ENCODE measurements at places on chromosomes 13 and 19.

GRCh38 chr13:109166804-109167203 is 537.4 kb downstream of the MYO16 start:
- DNase-seq, result no peak

DNA sequence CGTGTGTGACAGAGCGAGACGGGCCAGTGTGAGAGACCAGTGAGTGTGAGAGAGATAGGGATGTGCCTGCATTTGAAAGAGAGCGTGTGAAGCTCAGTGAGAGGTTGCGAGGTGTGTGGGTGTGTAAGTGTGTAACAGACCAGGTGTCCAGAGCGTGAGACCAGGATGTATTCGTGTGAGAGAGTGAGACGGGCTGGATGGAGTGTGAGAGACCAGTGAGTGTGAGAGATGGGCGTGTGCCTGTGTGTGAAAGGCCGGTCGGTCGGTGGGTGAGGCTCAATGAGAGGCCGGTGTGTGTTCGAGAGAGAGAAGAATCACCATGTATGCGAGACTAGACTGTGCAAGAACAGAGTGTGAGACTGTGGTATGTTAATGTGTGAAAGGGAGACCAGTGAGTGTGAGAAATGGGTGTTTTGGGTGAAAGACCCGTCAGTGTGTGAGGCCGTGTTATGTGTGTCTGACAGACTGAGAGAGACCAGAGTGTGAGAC is 679 bp downstream of the ZNF471 start:
- peak; percentile 1 for DNase-seq

GRCh38 chr13:75345193-75345592 is 136.8 kb downstream of the TBC1D4 start:
- DNase-seq, result no peak

DNA sequence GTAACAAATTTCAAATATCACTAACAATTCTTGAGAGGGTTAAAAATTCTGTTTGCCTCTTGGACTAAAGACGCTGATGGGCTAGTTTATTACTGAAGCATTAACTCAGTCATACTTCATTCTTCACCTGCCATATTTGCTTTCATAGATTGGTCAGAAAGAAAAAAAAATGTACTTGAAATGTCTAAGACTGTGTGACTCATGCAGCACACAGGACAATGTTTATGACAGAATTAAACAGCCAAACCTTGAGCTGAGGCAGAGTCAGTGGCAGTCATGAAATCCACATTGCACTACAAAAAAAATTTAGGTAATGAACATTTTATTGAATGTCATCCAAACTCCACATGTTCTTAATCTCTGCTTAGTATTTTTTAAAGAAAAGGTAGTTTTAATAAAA is 135.6 kb downstream of the PRR20E start:
- no peak for DNase-seq

DNA sequence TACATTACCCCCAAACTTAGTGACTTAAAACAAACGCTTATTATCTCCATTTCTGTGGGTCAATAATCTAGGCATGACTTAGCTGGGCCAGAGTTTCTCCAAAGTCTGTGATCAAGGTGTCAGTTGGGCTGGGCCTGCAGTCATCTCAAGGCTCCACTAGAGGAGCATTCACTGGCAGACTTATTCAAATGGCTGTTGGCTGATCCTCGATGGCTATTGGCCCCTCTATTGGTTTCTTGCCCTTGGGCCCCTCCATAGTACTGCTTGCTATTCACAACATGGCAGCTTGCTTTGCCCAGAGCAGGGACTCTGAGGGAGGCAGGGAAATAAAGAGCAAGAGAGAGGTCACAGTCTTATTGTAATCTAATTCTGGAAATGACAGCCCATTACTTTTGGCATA is 57.6 kb downstream of the RCBTB2 start:
- no peak for DNase-seq

- no peak for DNase-seq
Measured at GRCh38 chr13:40653527-40654318, 12.7 kb downstream of the FOXO1 start.

- no peak for DNase-seq
Measured at GRCh38 chr19:362154-362553, 17.6 kb upstream of the MIER2 start.

GRCh38 chr13:24128112-24128511 is 32.4 kb upstream of the SPATA13 start:
- DNase-seq, result no peak

DNA sequence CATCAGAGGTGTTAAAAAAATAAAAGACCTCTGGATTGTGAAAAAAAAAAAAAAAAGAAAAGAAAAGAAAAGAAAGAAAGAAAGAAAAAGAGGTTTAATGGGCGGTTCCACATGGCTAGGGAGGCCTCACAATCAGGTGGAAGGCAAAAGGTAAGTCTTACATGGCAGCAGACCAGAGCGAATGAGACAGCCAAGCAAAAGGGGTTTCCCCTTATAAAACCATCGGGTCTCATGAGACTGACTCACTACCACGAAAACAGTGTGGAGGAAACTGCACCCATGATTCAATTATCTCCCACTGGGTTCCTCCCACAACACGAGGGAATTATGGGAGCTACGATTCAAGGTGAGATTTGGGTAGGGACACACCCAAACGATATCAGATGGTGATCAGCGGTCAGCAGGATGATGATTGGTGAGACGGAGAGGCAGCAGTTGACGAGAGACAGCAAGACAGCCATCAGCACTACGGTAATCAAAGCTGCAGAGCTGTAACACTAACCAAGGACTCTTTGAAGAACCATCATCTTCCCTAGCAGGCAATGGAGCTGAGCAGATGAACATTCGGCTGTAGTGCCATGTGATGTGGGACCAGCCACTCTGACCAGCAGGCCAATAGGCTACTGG is 3.9 kb upstream of the CD209 start:
- no peak for DNase-seq

DNA sequence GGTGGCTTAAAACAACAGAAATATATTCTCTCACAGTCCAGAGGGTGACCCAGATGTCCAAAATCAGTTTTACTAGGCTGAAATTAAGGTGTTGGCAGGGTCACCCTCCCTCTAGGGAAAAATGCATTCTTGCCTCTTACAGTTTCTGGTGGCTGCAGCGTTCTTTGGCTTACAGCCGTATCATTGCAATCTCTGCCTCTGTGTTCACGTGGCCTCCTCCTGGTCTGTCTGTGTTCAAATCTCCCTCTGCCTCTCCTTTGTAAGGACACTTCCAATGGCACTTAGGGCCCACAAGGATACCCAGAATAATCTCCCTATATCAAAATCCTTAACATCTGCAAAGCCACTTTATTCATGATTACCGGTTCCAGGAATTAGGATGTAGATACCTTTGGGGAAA is 21.1 kb downstream of the KCTD12 start:
- no peak for DNase-seq

DNA sequence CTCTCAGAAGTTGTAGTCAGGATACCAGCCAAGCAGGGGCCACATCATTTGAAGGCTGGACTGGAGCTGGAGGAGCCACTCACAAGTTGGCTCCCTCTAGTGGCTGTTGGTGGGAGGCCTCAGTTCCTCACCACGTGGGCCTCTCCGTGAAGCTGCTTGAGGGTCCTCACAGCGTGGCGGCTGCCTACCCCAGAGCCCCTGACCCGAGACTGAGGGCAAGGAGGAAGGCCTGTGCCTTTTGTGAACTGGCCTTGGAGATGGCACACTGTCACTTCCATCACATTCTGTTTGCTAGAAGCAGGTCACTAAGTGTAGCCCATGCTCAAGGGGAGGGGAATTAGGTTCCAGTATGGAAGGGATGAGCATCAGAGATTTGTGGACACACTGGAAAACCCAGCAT is 14.6 kb downstream of the GNA11 start:
- no peak for DNase-seq

- DNase-seq, result no peak
Measured at GRCh38 chr19:35141837-35142605, 1.0 kb upstream of the FXYD7 start.

GRCh38 chr13:40456397-40456953 is 210.0 kb downstream of the FOXO1 start:
- no peak for DNase-seq

DNA sequence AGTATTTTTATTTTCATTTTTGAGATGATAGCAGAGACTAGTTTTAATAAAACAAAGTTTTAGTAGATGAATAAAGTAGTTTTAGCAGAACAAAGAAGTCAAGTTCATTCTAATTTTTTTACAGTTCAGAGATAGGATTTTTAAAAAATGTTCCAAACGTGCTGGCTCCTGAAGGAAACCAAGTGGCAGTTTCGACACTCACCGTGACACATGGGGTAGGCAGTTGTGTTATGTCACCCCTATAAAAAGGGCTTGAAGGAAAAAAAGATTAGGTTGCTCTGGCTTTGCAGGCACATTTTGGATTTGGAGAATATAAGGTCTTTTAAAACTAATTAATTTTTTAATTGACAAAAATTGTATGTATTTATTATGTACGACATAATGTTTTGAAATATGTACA is 305.2 kb downstream of the NDFIP2 start:
- no peak for DNase-seq

DNA sequence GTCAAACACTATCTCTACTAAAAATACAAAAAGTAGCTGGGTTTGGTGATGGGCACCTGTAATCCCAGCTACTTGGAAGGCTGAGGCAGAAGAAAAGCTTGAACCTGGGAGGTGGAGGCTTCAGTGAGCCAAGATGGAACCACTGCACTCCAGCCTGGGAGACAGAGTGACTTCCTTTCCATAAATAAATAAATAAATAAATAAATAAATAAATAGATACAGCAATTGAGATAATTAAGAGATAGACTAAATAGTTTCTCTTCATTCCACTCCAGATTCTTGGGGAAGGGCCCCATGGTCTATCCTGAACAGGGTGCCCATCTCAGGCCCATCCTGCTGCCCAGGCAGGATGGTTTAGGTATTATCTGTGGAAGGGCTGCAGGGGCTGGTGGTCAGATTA is 24.0 kb upstream of the FARP1 start:
- DNase-seq, result no peak

GRCh38 chr13:31248965-31249539 is 49.3 kb downstream of the B3GLCT start:
- no peak for DNase-seq

DNA sequence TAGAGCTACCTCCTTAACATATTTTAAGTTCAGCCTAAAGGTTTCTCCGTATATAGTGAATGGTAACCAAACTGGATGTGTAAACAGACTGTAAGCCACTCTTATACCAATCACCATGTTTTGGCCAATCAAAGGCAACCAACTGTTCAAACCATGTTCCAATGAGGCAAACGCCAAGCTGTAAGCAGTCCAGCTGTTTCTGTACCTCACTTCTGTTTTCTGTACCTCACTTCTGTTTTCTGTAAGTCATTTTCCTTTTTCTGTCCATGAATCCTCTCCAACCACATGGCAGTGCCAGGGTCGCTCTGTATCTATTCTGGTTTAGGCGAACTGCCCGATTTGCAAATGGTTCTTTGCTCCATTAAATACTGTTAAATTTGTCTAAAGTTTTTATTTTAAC is 24.4 kb downstream of the COMMD6 start:
- DNase-seq, result no peak

DNA sequence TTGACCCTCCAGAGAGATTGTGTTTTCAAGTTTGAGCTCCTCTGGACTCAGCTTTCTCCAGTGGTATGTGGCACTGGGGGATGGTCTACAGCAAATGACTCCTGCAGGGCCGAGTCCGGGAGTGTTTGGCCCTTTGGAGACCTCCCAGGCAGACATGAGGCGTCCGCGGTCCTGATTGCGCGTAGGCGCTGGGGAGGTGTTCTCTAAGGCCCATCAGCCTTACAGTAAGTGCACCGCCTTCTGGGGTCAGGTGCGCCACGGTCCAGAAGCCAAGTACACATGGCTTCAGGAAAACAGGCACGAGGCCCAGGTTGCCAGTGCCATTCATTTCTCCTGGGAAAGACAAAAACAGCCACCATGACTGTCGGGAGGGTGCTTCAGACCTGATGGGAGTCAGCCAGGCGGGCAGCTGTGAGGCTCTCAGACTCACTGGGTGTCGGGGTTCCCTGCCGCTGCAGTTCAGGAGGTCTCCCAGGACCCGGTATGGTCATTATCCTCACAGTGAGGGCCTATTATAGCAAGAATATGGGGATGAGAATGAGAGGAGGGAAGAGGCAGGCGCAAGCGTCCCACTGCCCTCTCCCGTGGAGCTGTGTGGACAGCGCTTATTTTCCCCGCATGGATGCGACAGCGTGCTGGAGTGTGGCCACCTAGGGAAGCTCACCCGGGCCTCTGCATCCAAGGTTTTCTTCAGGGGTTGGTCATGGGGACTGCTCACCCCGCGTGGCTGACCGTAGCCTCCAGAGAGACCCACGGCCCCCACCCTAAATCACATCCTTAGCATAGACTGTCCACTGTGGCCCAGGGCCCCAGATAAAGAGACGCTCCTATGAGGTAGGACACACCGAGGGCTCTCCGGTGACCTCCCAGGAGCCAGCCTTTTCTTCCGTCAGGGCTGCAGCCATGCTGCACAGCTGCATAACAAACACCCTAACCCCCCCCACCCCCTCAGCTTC is 21.8 kb downstream of the CCDC8 start:
- no peak for DNase-seq

DNA sequence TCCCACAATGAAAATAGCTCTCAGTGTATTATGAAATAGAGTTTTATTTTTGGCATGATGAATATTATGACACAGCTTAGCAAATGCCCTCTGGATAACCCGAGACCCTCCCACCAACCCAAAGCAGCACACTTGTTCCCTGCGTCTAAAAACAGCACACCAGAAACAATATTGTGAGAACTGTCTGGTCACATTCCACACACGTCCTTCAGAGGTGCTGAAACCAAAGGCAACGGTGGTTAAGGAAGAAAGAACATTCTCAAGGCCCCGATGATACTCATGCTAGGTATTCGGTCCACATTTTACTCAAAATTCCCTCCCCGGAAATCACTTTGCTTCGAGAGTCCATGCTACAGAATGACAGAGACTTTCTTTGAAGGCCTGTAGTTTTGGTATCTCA is 156.7 kb downstream of the SLC7A1 start:
- DNase-seq, result no peak

GRCh38 chr13:48251611-48252081 is 18.6 kb downstream of the ITM2B start:
- no peak for DNase-seq

DNA sequence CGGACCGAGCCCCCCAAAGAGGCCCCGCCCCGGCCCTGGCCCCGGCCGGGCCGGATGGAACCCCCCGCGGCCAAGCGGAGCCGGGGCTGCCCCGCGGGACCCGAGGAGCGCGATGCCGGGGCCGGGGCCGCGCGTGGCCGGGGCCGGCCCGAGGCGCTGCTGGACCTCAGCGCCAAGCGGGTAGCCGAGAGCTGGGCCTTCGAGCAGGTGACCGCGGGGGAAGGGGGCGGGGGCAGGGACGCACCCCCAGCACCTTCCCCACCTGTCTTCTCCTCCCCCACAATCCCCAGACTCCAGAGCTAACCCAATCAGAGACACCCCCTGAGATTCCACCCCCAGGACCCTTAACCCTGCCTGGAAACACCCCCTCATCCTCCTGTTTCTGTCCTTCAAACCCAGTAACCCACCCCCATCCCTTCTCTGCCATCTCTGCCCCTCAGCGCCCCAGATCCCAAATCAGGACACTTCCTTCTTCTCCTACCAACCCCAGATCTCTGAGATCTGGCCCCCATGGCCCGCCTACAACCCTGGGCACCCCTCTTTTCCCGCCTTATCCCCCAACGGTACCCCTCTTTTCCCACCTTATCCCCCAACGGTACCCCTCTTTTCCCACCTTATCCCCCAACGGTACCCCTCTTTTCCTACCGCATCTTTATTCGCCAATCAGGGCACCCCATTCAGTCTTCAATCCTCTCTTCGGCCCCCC is 505 bp downstream of the ZSWIM4 start:
- no peak for DNase-seq

GRCh38 chr19:32053861-32054260 is 291.5 kb upstream of the ZNF507 start:
- no peak for DNase-seq
